ENCODE measurements at places on chromosomes 4 and X. TPM values are rescaled to one million over a fixed set of nuclear protein-coding genes. Genes with fewer than 3 reads are reported as not detected.

The PNMA6F gene
- total RNA-seq: not detected

The PRICKLE3 gene
- total RNA-seq: 11.8 TPM

The SHROOM4 gene
- not detected for total RNA-seq

The GRIA3 gene
- total RNA-seq: not detected

The CXXC4 gene
- 0.05 TPM for total RNA-seq

The CT47C1 gene
- not detected for total RNA-seq

The SPANXA1 gene
- 0.24 TPM for total RNA-seq

The GLRB gene
- 1.00 TPM for total RNA-seq

The CXorf38 gene
- total RNA-seq: 12.4 TPM

The BEX1 gene
- total RNA-seq: not detected
